SW 1271 (cell line): ENCODE measurements at places on chromosomes 6 and 20.

GRCh38 chr6:36177166-36177565 is 19.4 kb upstream of the BRPF3 start:
- DNase-seq = no peak

DNA sequence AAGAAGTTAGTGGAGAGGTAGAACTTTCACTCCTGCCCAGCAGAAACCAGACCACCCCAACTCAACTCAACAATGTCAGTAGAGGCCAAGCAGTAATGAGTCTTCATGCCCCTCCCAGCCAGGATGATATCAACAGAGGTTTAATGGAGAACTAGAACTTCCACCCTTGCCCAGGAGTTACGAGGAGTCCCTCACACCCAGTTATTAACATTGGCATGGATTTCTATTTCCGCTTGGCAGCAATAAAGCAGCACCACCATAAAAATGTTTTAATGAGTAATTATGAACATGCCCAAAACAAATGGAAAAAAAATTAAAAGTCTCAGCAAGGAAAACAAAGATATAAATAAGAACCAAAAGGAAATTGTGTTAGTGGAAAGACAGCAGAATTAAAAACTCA is 40.7 kb upstream of the ID4 start:
- no peak for DNase-seq

GRCh38 chr6:73349311-73349710 is 4.8 kb downstream of the DPPA5 start:
- no peak for DNase-seq

DNA sequence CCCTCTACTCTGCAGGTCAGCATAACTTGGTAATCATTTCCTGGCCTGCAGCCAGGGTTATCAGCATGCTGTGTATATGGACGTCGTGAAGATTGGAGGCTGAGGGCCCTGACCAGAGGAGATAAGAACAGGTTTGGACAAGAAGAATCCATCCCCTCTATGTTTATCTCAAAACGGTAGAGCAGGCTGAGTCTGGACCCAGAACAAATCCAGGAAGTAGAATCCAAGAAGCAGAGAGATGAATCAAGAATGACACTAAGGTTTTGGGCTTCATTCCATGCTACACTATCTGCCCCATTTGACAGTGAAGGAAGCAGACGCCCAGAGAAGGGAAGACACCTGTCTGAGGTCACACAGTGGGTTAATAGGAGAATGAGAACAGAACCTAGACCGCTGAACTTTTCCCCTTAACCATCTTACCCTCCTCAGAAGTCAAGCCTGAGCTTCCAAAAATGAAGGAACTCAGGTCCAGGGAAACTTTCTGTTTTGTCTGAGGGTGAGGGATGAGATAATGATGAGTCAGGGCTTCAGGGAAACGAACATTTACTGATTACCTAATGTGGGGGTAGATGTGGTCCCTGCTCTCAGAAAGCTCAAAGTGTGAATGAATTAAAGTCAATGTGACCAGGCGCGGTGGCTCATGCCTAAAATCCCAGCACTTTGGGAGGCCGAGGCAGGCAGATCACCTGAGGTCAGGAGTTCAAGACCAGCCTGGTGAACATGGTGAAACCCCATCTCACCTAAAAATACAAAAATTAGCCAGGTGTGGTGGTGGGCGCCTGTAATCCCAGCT is 9.4 kb upstream of the COMMD7 start:
- no peak for DNase-seq

GRCh38 chr20:63265891-63266515 is 6.6 kb upstream of the ARFGAP1 start:
- no peak for DNase-seq

DNA sequence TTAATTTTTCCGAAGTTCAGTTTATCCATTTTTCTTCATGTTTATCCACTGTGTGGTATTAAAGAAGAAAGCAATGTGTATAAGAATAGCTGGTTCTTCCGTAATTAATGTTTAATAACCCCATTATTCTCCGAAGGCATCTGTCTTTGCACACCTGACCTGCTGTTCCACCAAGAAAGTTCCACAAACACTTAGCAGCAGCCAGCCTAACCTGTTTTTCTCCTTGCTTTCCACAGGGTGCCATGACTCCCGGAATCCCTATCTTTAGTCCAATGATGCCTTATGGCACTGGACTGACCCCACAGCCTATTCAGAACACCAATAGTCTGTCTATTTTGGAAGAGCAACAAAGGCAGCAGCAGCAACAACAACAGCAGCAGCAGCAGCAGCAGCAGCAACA is 7.4 kb downstream of the TBP start:
- no peak for DNase-seq

GRCh38 chr20:41424546-41424945 is 57.9 kb upstream of the EMILIN3 start:
- DNase-seq = no peak

GRCh38 chr6:43532201-43532600 is 15.3 kb downstream of the POLR1C start:
- no peak for DNase-seq

DNA sequence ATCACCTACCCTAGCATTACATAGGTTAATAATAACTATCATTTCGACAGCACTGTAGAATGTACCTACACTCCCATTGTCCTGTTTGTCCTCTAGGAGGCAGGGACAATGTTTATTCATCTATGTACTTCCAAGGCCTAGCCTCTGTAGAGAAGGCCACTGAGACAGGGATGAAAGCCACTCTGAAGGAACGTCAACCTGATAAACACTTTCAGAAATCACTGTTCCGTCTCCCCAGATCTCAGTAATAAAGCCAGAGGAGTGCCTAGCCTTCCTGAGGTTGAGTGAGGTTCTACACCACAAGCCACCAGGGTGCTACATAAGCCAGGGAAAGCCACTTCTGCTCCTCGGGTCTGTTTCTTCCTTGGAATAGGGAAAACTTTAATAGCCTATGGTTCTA is 44.8 kb downstream of the POPDC3 start:
- DNase-seq = no peak

DNA sequence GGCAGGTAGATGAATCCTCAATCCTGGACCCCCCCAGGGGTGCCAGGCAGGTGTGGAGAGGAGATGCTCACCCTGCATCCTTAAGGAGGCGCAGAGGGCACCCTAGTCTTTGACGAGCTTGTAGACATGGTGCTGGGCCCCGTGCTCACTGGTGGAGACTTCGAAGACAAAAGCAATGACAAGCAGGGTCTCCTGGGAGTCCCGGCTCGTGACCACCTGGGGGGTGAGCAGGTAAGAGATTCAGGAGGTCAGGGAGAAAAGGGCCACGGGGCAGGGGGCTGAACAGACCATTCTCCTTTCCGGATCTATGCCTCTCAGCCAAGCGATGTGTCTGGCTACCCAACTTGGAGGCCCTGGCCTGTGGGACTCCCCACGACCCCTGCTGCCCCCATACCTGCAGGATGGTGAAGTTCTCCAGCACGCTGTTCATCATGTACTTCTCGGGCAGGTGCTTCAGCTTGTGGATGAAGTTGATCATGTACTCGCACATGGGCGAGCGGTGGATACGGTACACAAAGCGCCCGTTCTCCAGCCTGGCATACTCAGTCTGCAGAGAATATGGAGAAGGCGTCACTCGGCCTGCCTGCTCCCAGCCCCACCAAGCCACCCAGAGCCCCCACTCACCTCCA is 6.9 kb downstream of the RPL10A start:
- DNase-seq = no peak
